ENCODE measurements at places on chromosomes 7 and 10.

- DNase-seq: no peak
Observed at GRCh38 chr10:9608602-9609001, 1409.1 kb upstream of the CELF2 start.

DNA sequence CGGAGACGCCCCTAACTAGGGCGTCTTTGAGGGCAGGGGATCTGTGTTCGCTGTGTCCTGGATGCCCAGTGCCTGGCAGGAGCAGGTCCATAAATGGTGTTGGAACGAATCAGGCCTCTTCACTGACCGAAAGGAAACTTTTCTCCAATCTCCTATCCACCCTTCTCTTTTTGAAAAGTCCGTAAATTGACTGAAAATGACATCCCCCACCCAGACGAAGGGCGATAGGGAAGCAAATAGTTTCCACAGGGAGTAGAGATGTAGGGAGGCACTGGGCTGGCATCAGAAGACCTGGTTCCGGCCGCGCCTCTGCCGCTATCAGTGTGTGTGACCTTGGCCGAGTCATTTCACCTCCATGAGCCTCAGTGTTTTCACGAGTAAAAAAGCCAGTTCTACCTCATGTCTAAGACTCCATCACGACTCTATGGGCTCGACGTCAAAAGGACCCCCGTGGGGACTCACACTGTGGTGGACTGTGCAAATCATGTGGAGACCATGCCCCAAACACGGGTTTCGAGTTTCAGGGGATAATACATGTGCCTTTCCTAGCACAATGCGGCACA is 497 bp upstream of the RAB11FIP2 start:
- no peak for DNase-seq

DNA sequence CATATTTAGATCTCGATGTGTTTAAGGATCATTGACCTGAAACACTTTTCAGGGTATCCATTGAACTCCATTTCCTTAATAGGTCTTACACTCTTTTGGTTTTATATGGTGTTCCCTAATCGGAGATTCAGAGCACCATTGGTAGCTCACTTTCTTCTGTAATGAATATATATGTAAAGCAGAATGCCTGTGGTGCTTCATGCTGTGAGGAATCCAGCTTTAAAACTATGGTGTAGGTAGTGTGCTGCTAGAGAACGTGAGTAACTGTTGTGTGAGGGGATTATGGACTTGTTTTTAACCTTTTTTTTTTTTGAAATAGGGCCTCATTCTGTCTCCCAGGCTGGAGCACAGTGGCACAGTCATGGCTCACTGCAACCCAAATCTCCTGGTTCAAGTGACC is 376.9 kb upstream of the LRGUK start:
- no peak for DNase-seq

DNA sequence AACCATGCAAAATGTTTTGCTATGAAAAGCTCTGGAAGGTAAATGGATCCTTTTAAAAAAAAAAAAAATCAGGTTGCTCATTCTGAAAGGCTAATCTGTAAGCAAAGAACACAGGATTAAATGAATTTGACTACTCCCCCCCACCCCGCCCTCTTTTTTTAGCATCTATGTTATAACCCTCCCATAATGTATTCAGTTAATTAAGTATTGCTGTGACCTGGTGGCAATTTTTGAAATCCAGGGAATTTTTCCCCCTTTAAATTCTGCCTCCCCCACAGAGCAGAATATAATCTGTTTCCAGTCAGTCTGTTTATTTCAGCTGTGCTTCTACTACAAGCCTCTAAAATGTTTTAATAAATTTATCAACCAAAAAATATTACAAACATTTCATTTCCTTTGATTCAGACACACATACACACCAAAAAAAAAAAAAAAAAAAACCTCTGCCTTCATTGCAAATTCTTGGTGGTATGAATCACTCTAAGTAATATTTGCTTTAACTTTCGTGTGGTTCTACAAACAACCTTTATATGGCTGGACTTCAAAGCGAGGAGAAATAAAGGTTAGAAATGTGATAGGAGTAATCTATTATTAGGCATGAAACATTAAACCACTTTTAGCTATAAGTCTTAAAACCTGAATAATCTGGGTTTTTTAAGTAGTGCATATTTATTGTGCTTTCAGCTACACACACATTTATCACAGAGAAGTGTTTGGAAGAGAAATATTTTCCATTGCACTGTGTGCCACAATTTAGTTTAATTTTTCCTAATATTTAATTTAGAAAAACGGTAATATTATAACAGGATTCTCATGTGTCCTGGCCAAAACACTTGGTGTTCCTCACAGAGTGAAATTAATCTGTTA is 64.4 kb upstream of the ARID5B start:
- no peak for DNase-seq

GRCh38 chr10:116162851-116163250 is 110.2 kb downstream of the GFRA1 start:
- no peak for DNase-seq

GRCh38 chr10:110207805-110208613 is 604 bp downstream of the MXI1 start:
- no peak for DNase-seq

DNA sequence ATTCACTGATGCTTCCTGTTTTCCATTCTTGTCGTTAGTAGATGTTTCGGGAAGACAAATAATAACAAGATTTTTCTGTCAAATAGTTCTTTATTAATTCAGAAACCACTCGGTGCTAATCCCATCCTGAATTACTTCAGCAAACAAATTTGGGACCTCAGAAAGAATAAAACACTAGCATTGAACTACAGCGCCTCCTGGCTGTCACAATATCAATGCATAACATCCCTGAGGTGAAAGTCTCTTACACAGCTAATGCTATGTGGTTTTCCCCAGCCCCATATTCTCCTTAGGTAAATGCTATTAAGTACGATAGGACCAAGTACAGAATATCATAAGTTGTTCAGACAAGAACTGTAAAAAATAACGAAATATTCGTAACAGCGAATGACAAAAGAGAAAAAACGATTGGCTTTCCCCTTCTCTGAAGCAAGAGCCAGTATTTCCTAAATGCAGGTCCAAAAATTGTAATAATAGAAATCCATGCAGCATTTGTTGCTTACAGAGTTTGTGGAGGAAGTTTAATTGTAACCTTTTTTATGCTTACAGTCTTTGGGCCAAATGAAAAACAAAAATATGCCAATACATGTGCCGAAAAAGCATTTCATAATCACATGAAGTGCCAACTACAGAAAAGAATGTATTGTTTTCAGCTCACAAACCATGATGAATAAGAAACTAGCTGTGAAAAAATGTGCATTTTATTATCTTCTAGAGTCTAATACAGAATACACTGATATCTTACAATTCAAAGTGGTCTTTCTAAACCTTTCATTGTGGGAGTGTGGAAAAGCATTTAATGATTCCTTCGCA is 47.3 kb downstream of the MYPN start:
- peak; percentile 28 for DNase-seq

DNA sequence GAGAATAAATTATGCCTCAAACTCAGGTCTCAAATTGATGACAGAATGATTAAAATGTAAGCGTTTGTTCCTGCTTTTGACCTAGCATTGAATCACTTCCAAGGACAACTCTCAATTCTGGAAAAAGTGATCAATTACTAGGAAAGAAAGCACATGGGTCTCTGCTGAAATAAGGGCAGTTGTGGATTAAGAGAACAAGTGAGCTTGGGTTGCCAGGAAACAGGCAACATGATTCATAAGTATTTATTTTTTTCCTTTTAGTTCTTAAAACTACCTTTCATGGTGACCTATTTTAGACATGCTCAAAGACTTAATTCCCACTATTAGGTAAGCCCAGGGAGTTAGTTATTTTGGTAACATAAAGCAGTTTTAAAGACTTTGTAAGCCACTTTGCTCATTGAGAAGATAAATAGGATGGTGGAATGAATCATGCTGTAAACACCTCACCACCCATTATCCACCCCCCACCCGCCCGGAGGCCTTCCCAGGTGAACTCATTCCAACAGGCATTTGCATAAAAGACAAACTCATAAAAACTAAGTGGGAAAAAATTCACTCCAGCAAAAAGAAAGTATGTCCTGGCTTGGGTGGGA is 728.3 kb downstream of the SORCS1 start:
- no peak for DNase-seq

GRCh38 chr7:27251652-27252590 is 9.3 kb downstream of the EVX1 start:
- DNase-seq: no peak

GRCh38 chr7:112470194-112470593 is 10.6 kb upstream of the LSMEM1 start:
- DNase-seq: no peak

- DNase-seq: no peak
Observed at GRCh38 chr7:45574669-45575500, 717 bp downstream of the ADCY1 start.

- no peak for DNase-seq
Observed at GRCh38 chr7:55521512-55521911, 50.8 kb downstream of the VOPP1 start.

DNA sequence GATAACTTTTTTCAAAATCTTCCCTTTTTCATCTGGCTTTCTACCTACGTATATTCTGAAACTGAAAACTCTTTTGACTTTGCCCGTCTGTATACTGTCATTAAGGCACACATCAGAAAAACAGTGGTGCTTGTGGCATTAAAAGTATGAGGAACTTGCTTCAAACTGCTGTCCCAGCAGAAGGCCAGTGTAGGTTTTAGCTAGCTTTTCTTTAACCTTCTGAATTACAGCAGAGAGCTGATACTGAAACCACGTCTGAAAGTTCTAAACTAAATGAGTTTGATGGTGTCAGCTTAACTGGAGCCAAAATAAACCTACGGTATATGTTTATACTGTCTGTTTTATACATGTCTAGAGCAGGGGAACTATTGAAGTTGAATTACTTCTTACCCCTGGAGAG is 283.4 kb downstream of the TFEC start:
- no peak for DNase-seq

- no peak for DNase-seq
Observed at GRCh38 chr10:82498976-82499375, 624.0 kb downstream of the NRG3 start.

- DNase-seq: no peak
Observed at GRCh38 chr7:155882596-155882995, 70.3 kb upstream of the SHH start.

GRCh38 chr7:13908667-13909397 is 80.6 kb downstream of the ETV1 start:
- no peak for DNase-seq

- no peak for DNase-seq
Observed at GRCh38 chr10:33087152-33087551, 129.1 kb upstream of the ITGB1 start.

GRCh38 chr10:90461437-90462155 is 396.2 kb downstream of the HTR7 start:
- no peak for DNase-seq

- DNase-seq: no peak
Observed at GRCh38 chr10:89916468-89917215, 215.3 kb downstream of the KIF20B start.

GRCh38 chr7:97623333-97623732 is 108.6 kb upstream of the TAC1 start:
- DNase-seq: no peak

- DNase-seq: no peak
Observed at GRCh38 chr7:50589364-50589763, 24.2 kb upstream of the DDC start.

DNA sequence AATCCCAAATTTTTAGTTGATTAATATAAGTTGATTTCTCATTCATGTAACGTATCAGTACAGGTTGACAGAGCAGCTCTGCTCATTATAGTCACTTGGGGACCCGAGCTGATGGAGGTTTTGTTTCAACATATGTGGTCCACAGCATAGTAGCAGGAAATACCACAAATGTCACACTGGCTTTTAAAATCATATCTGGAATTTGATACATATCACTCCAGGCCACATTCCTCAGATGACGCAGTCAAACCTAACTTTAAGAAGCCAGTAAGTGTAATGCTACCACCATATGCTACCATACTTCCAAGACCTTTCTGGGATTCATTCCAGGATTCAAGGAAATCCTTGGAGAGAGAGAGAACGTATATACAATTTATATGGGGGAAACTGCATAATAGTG is 156.3 kb downstream of the PHF14 start:
- DNase-seq: no peak

DNA sequence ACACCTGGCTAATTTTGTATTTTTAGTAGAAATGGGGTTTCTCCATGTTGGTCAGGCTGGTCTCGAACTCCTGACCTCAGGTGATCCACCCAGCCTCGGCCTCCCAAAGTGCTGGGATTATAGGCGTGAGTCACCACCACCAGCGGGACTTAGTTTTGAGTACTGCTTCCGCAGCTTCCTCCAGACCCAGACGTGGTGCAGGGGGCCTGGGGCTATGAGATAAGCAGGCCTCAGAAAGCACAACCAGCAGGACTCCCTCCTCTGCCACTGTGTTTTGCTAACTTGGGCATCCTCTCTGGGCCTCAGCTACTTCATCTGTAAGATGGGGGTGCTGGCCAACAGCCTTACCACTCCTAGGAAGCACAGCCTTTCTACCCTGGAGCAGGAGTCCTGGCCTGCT is 37.8 kb downstream of the GOLGA7B start:
- DNase-seq: no peak

DNA sequence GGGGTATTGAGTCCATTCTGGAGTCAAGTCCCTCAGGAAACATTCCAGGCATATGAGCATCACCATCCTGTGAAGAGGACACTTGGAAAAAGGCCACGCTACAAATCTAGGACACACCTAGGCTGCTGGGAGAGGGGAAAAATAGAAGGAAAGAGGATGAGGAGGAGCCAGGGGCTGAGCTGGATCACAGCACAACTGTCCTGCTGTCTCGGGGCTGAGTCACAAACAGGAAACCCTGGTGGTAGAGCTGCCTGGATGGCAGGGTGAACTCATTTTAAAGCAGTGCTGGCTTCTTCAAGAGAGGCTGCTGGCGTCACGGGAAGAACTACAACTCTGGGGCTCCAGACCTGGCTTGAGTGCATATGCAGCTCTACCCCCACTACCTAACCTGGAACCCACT is 151.5 kb downstream of the RNF216 start:
- DNase-seq: peak; percentile 14

- no peak for DNase-seq
Observed at GRCh38 chr10:7007600-7008190, 403.1 kb downstream of the SFMBT2 start.

GRCh38 chr10:130359711-130360110 is 223.5 kb downstream of the GLRX3 start:
- no peak for DNase-seq

GRCh38 chr7:140283472-140283871 is 106.7 kb upstream of the KDM7A start:
- DNase-seq: no peak

DNA sequence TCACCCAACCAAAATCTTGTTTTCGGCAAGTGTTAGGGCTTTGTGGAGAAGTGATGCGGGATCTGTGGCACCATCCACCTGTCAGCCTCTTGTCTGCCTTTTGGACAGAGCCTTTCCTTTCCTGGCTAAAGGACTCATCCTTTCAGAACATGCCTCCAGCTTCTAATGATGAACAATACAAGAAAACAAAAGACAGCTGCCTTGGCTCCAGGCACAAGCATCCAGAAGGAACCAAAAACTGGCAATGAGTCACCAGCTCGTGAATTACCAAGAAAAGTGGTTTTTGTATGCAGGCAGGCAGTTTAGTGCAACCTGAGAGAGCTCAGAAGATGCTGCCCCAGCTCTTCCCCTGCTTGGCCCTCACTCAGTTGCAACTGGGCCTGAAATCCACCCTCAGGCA is 84.6 kb upstream of the NAMPT start:
- DNase-seq: no peak

GRCh38 chr7:27137640-27138315 is 5.7 kb downstream of the HOXA5 start:
- DNase-seq: no peak
